Globus pallidus (tissue), 1 donor: ENCODE measurements at places on chromosomes 4 and X.

DNA sequence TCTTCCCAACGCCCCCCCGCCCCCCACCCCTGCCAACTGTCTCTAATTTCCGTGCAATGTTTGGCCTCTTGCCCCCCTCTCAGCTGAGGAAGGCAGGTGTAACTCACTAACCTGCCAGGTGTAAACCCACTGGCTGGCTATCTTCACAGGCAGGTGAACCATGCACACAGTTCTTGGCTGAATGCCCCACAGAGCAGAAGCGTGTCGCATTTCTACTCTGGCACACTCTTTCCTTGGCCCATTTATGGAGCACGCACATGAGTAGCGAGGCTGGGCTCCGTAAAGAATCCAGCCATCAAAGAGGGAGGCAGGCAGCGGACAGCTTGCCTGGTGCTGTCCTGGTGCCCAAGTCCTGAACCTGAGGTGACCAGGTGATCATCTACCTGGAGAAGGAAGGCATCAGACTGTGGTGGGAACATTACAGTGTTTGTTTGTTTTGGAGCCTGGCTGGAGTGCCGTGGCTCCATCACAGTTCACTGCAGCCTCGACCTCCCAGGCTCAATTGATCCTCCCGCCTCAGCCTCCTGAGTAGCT lies 39.2 kb upstream of the CRMP1 start:
- no peak for DNase-seq

- no peak for DNase-seq
Observed at GRCh38 chr4:59936566-59936965, 1263.6 kb upstream of the ADGRL3 start.

DNA sequence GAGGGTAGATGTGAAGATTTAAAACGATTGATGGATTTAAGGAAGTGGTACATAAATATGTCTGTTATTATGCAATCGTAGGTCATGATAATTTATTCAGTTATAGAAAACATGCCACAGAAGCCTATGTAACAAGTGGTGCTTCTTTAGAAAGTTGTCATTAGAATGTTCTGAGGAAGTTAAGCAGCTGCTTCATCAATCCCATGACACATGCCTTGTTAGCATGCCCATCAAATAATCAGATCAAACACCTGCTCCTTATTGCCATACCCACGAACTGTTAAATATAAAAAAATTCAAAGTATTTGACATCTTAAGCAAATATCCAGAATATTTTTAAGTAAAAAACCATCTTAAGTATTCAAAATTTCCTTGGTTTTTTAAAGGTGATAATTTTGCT lies 76.4 kb upstream of the MYOZ2 start:
- no peak for DNase-seq

- no peak for DNase-seq
Observed at GRCh38 chrX:121227888-121228287, 180.5 kb downstream of the GLUD2 start.

GRCh38 chrX:15939737-15940136 lies 85.1 kb upstream of the AP1S2 start:
- DNase-seq = peak; percentile 4

DNA sequence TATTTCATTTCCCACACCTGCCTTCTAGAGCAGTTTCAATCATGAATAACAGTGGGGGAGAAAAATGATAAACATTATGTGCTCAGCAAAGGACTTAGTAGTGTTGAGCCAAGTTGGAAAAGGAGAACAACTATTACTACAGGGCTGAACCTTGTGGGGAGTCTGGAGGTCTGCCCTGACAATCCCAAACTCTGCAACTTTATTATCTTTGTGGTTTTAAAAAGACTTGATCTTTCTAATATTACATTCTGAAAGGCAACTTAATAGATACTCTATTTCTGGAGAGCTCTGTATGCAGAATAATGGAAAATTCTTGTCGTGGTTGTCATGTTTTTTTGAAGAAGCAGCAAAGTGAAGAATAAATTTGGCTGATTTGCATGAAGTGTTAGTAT lies 116.1 kb downstream of the SPCS3 start:
- DNase-seq = no peak

- no peak for DNase-seq
Observed at GRCh38 chrX:43718081-43718480, 62.0 kb downstream of the MAOA start.

- no peak for DNase-seq
Observed at GRCh38 chr4:161010227-161010626, 1153.6 kb downstream of the FSTL5 start.

- no peak for DNase-seq
Observed at GRCh38 chr4:38663090-38663800, 754 bp upstream of the KLF3 start.

GRCh38 chr4:163591614-163592020 lies 97.1 kb downstream of the TMA16 start:
- DNase-seq = peak; percentile 36

GRCh38 chrX:843306-843705 lies 212.7 kb downstream of the SHOX start:
- no peak for DNase-seq

- DNase-seq = no peak
Observed at GRCh38 chr4:140935254-140935653, 179.1 kb upstream of the TBC1D9 start.

DNA sequence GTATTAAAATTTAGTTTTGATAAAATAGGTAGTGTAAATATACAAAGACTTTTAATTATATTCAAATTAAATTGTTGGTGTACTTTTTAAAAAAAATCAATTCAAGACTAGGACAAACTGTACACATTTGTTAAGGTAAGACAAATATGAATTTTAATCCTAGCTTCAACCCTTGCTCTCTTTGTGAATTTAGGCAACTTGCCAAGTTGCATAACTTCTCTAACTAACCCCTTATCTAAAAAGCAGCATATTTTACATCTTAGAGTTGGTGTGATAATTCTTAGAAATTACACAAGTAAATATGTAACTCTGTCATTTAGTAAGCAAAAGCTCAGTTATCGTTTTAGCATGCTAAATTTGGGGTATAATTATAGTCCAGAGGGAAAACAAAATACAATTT lies 78.1 kb upstream of the FSTL5 start:
- DNase-seq = no peak

DNA sequence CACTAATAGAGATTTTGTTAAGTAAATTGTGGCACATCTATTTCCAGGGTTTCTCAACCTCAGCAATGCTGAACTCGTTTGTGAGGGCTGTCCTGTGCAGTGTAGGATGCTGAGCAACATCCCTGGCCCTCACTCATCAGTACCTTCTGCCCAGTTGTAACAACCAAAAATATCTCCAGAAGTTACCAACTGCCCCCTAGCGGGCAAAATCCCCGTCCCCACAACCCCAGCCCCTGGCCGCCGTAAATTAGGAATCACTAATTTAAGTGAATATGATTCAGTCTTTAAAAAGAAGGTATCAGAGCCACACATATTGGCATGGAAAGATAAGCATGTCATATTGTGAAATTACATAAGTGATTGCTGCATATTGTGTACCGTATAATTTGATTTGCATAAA lies 123.4 kb downstream of the ASB9 start:
- no peak for DNase-seq

- DNase-seq = no peak
Observed at GRCh38 chr4:26879805-26880204, 19.2 kb downstream of the STIM2 start.

GRCh38 chrX:111123125-111123524 lies 27.1 kb downstream of the PAK3 start:
- DNase-seq = no peak

- DNase-seq = no peak
Observed at GRCh38 chr4:34723605-34724004, 1520.7 kb downstream of the ARAP2 start.

DNA sequence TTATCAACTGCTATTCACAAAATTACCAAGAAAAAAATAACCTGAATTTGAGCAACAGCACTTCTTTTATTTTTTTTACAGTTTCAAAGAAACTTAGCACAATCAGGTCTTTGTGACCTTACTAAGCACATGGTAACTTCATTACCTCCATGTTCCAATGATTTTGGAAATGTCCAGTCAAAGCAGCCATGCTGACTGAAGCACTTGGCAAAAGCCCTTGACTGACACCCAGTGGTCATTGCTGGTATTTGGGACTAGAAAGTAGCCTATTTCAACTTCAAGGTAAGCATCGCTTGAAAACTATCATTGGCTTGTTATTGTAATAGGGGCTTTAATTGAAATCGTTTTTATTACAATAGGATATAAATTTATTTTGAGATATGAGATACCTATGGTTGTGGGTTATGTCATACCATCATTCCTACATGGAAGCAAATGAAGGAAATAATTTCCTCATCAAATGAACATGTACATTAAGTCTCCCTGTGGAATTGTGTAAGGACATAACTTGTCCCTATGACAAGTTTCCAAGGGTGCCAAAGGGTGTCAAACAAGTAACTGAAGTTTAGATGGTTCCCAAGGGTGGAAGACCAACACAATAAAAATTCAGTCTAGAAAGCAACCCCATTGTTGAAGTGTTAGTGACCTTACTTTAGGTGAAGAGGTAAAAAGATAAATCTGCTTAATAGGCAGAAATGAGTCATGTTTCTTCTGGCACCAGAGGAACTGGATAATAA lies 15.2 kb upstream of the ANXA10 start:
- DNase-seq = peak; percentile 41

GRCh38 chr4:55951191-55951922 lies 2.6 kb downstream of the CEP135 start:
- DNase-seq = no peak

GRCh38 chr4:122005064-122005755 lies 53.4 kb upstream of the TRPC3 start:
- no peak for DNase-seq

GRCh38 chr4:147542229-147542990 lies 61.5 kb downstream of the EDNRA start:
- DNase-seq = no peak

DNA sequence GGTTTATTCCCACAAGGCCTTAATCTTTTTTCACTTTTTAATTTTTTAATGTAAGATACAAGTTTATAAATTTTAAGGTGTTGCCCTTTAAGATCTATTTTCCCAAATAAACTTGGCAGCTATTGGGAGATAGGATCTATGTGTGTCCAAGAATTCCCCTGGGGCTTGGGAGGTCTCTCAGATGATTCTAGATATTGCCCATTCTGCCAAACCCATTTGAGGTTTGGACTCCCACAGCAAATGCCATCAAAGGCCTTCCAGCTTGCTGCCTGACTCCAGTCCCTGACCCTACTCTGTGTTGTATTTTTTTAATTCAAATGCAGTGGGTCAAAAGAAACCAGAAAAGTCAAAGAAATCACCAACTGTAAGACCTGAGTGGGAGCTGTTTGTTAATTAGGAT lies 120.0 kb upstream of the CHRDL1 start:
- no peak for DNase-seq

DNA sequence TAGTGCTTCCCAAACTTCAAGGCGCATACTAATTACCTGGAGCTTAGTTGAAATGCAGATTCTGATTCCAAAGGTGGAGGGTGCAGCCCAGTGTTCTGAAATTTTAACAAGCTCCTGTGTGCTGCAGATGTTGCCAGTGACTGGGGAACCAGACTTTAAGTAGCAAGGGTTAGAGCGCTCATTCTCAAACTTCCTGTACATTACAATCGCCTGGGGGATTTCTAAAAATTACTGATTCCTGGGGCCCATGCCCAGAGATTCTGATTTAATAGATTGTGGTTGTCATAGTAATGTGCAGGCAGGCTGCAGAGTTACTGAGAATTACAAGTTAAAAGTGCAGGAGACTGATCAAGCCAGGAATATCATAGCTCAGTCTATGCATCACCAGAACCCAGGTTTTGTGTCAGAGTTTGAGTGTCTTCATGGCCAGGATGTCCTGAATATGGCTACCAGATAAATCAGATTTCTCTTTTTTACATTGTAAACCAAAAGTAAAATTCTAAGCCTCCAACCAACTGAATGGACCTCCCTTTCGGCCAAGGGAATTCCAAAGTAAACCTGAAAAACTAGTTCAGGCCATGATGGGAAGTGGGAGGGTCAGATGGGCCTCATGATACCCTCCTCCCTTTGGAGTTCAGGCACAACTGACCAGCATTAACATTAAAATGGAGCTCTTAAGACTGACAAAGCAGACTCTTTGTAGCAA lies 121.6 kb downstream of the ATXN3L start:
- DNase-seq = peak; percentile 8

DNA sequence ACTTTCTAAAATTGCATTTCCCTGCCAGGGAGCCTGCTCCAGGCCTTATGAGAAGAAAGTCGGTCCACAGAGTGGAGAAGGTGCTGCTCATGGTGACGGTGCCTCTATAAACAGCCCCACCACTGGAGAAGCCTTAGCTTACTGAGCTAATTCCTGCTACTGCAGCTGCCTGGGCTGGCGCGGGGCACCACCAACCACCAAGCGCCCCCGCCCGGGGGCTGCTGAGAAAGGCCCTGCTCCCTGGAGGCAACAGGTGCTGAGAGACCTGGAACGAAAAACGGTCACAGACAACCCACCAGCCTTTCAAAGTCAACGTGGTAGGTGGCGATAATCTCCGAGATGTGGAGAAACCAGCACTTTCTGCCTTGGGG lies 2.9 kb downstream of the HCFC1 start:
- DNase-seq = no peak

DNA sequence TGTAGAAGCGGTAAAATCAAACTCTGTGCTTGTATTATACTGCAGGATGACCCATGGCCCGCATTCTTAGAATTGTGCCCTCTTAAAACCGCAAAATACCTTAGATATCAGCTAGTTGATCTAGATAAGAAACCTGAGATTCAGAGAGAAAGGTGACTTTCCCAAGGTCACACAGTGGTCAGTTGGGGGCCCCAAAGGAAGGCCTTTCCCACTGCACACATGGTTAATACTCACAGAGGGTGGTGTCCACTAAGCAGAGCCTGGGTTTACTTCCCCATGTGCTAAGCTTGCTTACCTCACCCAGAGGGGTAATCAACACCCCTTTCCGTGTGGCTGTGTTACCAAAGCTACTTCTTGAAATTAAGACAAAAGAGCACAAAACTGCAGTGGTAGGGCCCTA lies 66.3 kb downstream of the RBM47 start:
- DNase-seq = no peak

GRCh38 chr4:152155070-152155469 lies 380.8 kb downstream of the FBXW7 start:
- no peak for DNase-seq

- DNase-seq = no peak
Observed at GRCh38 chrX:13396924-13397323, 77.1 kb upstream of the ATXN3L start.

GRCh38 chr4:76194325-76194724 lies 19.3 kb downstream of the SCARB2 start:
- no peak for DNase-seq

GRCh38 chr4:158824425-158825274 lies 55.8 kb downstream of the FNIP2 start:
- DNase-seq = no peak

- DNase-seq = no peak
Observed at GRCh38 chrX:39452401-39452800, 645.4 kb downstream of the BCOR start.

DNA sequence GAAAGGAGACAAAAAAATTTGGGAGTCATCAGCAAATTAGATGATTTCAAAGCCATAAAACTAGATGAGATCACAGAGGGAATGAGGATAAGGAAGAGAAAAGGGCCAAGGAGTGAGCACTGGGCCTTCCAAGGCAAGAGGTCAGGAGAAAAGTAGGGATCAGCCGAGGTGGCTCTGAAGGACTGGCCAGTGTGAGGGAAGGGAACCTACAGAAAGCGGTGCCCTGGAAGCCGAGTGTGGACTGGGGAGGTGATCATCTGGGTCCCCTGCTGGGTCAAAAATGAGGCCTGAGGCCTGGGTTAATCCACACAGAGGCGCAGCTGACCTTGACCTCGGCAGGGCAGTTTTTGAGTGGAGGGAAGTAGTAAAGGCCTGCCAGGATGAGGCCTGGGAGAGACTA lies 133.8 kb downstream of the SMIM20 start:
- DNase-seq = no peak
